NK-92 treated with Interleukin-12 subunit alpha and Interleukin-12 subunit beta, amount 100 ng/mL, for 24 hours (cell line): ENCODE measurements at places on chromosomes 7 and 10.

GRCh38 chr10:86757113-86757972 is 924 bp downstream of the BMPR1A start:
- DNase-seq, result no peak

GRCh38 chr10:106609470-106610266 is 554.8 kb downstream of the SORCS1 start:
- DNase-seq, result no peak

DNA sequence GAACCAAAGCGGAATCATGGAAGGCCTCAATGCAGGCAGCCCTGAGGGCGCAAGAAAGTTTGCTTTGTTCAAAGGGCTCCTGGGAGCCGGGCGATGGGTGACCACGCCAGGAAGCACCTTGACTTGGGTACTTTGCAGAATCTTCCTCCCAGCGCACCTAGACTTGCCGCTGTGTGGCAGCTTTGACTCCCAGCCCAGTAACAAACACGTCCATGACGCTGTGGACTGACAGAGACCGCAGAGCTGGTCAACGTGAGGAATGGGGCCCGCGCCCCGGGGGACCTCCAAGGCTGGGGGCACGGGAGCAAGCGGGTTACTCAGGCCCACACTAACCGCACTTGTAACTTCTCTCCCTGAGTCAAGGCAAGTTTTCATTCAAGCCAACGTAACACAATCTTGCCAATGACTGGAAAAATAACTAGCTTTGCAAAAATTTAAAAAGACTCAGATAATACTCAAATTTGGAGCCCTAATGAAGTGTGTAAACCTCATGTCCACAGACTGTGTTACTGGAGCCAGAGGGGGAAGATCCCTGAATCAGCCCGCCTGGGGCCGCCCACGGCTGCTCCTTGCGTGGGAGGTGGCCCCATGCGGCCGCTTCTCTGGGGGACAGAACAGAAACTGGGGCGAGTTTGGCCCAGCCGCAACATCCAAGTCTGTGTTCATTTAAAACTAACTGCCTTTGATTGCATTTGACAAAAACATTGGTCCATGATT is 130.8 kb downstream of the DNAJB6 start:
- DNase-seq, result no peak

DNA sequence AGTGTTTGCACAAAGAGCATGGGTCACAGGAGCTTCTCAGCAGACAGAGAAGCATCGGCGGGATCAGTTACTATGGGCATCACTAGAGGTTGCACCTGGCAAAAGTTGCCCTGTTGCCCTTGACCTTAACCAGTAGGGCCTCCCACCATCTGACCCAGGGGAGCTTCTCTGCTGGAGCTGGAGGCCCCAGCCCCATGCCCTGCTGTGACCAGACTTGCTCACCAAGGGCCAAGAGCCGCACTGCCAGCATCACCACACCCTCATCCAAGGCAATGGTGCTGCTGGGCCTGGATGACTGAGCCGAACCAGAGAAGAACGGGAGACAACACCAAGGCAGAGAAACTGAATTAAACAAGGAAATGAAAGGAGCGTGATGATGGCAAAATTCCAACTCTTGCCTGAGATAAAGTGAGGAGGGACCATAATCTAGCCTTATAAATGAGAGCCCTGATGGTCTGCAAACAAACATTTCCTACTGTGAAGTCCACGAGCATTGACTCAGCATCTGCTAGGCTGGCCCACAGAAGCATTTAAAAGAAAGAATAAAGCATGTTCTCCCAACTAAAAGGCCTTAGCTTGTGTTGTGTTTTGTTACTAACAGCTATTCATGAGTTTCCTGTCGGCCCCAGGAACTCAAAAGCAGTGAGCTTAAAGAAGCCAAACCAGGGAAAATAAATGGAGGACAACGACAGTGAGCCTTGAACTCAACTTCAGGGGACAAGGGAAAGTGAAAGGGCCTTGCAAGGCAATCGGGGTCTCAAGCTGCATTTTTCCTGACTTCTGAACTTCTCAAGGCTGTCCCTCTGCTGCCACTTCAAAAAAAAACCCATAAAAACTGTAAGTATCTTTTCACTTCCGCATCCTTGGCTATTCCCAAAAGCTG is 60.4 kb downstream of the AFAP1L2 start:
- DNase-seq, result no peak

DNA sequence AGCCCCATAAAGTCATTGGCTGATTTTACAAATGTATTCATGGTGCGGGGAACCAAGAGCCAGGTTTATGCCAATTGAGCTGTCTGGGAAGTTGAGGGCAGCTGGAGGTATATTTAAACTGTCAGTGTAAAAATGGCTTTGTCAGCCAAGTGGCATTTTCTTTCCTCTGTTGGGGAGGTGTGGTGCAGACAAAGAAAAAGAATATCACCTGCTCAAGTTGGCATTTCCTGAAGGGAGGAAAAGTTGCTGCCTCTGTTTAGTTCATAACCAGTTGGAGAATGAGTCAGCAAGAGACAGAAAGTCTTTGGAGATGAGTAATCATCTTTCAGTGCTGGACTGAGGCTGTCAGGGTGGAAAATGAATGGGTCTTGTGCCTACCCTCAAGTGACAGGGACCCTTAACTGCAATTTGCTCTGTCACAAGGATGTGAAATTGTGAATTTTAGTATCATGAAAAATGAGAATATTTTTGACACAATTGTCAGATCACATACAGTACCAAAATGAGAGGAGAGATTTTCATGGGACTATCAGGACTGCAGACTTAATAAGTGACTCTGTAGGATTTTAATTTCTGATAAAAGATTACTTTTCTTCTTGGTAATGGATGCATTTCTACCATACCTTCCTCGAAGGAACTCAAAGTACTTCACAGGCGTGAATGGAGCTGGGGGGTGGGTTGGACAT is 137.3 kb downstream of the ANLN start:
- DNase-seq, result no peak

- no peak for DNase-seq
Measured at GRCh38 chr10:6108631-6109443, 20.0 kb downstream of the RBM17 start.

GRCh38 chr7:135167365-135167917 is 3.1 kb downstream of the CYREN start:
- no peak for DNase-seq

DNA sequence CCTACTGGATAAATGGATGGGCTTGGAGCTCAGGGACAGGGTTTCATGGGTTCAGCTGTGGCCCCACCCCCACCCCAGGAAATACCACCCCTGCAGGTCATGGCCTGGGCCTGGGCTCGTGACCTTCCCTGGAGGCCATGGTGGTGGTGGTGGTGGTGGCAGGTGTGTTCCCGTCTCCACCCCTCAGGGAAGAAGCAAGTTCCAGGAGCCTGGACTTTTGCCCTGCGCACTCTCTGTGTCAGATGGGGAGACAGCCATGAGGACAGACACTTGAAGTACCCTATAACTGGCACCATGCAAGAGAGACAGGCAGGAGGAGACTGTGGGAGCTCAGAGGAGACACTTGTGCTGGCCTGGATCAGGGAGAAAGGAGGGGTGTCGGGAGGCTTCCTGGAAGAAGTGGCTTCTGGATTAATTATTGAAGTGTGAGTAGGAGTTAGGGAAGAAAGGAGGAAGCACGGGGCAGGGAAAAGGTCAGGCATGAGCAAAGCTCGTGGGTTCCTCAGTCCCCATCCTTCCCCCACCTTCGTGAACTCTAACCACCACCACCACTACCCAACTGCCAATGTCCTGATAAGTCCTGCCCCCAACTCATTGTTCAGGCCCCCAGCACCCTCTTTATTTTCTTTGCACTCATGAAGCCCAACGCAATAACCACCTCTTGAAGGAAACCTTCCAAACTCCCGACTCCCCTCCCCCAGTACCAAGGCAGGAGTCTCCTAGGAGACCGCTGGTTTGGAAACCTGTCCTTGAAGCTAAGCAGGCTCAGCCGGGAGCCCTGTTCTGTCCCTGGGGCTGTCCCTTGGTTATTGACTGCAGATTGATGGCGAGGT is 8.9 kb downstream of the SH2B2 start:
- no peak for DNase-seq

DNA sequence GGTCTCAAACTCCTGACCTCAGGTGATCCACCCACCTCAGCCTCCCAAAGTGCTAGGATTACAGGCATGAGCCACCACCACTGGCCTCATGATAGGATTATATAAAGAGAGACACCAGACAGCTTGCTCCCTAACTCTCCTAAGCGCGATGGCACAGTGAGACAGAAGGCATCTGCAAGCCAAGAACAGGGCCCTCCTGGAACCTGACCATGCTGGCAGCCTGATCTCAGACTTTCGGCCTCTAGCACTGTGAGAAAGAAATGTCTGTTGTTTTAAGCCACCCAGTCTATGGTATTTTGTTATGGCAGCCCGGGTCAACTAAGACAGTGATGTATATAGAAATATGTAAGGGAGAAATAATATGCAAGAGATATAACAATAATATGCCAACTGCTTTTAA is 51.2 kb downstream of the SRPK2 start:
- DNase-seq, result no peak

DNA sequence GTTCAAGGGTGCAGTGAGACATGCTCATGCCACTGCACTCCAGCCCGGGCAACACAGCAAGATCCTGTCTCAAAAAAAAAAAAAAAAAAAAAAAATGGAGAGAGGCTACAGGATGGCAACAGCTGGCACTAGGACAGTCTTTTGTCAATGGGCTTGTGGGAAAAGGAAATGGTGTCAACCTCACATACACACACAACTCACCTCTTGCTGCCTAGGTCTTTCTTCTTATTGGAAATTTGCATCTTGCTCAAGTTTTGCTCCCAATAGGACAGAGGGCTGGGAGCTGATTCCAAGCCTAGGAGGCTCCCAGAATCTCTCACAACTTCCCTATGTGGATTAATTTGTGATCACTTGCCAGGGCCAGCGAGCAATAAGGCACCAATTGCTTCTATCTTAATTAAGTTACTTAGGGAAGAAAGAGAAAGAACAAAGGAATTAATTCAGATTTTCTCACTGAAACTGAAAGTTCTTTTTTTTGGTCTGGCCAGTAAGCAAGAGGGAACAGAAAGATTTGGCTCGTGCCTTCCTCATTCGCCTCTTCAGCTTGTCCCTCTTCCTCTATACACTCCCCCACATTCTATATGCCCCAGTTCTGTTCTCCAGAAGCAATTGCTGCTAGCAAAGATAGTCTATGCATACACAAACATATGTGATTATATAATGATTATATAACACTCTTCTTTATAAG is 33.8 kb downstream of the MAP3K8 start:
- no peak for DNase-seq

GRCh38 chr10:12724807-12725579 is 276.5 kb downstream of the CCDC3 start:
- no peak for DNase-seq

DNA sequence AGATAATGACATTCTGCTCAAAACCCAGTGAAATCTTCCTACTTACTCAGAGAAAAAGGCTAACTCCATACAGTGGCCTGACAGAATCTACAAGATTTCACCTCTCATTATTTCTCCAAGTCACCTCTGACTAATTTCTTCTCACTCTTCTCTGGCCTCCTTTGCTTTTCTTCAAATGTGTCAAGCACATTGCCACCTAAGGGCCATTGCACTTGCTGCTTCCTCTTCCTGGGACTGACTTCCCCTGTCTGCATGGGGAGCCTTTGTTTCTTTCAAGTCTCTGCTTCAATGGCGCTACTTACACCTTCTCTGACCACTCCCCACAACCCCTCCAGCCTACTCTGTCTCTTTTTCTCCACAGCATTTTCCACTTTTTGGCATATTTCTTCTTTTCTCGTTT is 36.0 kb downstream of the PRTFDC1 start:
- DNase-seq, result no peak

- no peak for DNase-seq
Measured at GRCh38 chr7:64574540-64575099, 11.7 kb upstream of the ZNF680 start.

DNA sequence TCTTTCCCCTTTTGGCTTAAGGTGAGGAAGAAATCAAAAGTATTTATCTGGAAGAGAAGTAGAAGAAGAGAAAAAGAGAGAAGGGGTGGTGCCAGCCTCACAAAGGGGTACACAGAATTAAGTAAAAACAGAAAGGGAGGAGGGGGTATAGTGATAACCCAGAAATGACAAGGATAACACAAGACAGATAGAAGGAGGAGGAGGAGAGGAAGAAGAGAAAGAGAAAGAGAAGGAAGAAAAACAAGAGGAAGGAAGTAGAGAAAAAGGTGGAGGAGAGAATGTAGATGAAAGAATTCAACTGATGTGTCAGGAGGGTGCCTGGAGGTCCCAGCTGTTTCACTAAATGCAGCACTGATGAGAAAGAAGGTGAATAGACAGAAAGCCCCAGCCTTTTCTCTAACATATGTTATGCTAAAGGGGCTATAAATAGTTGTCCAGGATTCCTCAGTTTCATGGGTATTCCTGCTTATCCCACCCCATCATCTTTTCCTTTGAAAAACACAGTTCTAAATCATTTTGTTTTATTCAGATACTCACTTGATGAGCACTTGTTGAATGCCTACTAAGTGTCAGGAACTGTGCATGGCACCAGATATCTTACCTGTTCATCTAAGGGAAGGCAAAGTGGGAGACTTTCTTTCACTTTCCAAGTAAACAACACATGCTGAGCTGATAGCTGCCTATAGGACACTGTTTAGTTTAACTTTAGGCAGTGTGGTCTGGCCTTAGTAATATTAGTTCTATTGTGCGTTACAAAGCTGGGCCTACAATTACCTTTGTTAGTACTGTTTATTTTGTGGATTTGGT is 8.0 kb downstream of the SEMA3E start:
- DNase-seq, result no peak

DNA sequence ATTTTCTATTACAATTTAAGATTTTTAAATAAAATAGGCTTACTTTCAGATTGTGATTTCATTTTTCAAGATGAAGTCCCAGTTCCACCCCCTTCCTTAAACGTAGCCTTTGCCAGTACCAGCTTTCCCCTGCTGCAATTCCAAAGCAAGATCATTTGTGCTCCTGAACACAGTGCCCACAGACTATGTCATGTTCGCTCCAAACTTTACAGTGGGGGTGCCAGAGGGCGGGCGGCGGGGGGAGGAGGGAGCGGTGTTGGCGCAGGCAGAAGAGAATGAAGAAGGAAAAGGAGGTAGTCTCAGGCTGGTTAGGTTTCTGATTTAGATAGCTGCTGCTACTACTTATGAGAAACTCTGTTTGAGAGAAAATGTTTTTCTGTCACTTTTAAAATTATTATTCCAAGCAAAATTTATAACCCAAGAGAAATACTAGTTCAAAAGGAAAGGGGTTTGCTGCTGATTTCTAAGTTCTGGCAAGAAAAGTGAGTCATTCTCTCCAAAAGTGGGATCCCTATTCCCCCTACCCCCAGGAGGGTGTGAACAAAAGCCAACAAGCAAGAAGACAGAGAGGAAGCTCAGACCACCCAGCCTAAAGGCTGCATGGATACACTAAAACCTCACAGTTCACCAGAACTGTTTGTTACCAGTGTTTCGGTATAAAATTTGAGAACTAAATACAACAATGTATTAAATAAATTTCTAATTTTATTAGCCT is 109.6 kb downstream of the SRPK2 start:
- no peak for DNase-seq

DNA sequence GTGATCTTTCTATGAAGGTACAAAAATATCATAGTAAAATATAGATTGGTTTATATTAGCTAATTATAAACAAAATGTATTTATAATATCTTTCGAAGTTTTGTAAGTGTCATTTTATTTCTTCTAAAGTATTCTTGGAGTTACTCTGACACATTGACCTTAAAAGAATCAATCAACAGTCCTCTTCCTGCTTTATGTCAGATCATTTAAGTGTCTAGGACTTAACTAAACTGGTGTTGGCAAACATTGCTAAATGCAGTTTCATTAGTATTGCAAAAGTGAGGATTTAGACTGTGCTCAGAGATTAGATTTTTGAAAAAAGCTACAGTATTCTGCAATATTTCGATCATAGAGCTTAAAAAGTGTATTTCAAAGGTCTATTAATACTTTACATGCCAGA is 10.3 kb downstream of the GLCCI1 start:
- DNase-seq, result no peak

- no peak for DNase-seq
Measured at GRCh38 chr10:62745581-62745980, 58.9 kb upstream of the ADO start.
